ENCODE measurements at places on chromosomes 2 and 18. TPM values are rescaled to one million over a fixed set of nuclear protein-coding genes. Genes with fewer than 3 reads are reported as not detected.
A peak's percentile ranks its signal among the peaks of the same experiment; 100 is the strongest.

GRCh38 chr2:233982421-233983121 is 65.4 kb downstream of the TRPM8 start:
- DNase-seq, result no peak
- H3K36me3 ChIP-seq, result no peaks in the 10 kb centered on the region
- peaks cover 10% of the 10 kb centered on the region for H3K4me1 ChIP-seq
- no peak overlapping the region for H3K27ac ChIP-seq
- H3K27me3 ChIP-seq, result no peaks in the 10 kb centered on the region
- no peak overlapping the region for H3K4me3 ChIP-seq

DNA sequence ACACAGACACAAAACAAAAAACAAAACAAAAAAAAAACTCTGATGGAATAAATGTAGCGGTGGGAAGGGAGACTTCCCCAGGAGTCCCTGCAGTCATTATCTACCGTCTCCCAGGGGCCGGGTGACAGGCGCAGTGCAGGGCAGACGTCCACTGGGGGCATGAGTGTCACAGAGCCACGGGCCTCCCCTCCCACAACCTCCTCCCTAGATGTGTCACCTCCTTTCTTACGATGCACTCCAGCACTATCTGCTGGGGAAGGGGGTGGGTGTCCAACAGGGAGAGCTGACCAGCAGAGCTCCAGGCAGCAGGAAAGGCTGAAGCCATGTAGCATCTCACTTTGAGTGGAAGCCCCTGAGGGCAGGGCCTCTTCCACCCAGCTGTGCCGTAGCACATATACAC is 84.5 kb downstream of the LONRF2 start:
- no peaks in the 10 kb centered on the region for H3K36me3 ChIP-seq
- no peak overlapping the region for H3K27ac ChIP-seq
- H3K4me1 ChIP-seq, result peaks cover 18% of the 10 kb centered on the region
- DNase-seq, result no peak
- no peaks in the 10 kb centered on the region for H3K27me3 ChIP-seq

GRCh38 chr2:120253021-120253882 is 600 bp downstream of the RALB start:
- peaks cover 2% of the 10 kb centered on the region for H3K36me3 ChIP-seq
- peak overlapping the region; percentile 87 for H3K4me3 ChIP-seq

GRCh38 chr2:190912726-190913125 is 32.1 kb downstream of the GLS start:
- no peak overlapping the region for H3K27ac ChIP-seq
- DNase-seq, result no peak
- H3K4me1 ChIP-seq, result peaks cover 55% of the 10 kb centered on the region
- H3K27me3 ChIP-seq, result no peaks in the 10 kb centered on the region
- H3K4me3 ChIP-seq, result no peak overlapping the region
- peaks cover 49% of the 10 kb centered on the region for H3K36me3 ChIP-seq

DNA sequence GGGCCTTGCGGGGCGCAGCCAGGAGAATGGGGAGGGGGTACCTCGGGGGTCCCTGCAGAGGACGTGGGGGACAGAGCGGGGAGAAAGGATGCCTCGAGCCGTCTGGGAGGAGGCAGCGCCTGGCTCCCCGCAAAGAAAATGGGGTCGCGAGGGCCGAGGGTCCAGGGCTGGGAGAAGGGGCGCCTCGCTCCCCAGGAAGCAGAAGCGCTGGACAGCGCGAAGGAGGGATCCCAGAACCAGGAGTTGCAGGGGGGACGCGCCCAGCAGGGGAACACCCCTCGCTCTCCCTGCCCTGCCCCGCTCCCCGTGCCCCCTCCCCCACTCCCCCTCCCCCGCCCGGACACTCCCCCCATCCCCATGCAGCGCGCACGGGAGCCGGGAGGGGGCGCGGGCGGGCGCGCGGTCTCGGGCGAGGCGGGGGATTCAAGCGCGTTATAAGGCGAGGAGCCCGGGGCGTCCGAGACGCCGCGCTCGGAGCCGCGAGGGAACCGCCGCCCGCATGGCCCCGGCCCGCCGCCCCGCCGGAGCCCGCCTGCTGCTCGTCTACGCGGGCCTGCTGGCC is at the start of gene ERFE:
ERFE (plus strand) TSS at position 462 of the 562 bp plus-strand sequence; CDS start at position 500, 38 bp downstream.
- peak within 1 kb of the TSS; percentile 62 for H3K4me3 ChIP-seq
- peaks cover 17% of the 10 kb centered on the region for H3K27me3 ChIP-seq
- peaks cover 7% of the 10 kb centered on the region for H3K4me1 ChIP-seq
- no peak within 1 kb of the TSS for H3K27ac ChIP-seq
- DNase-seq, result peak; percentile 61

DNA sequence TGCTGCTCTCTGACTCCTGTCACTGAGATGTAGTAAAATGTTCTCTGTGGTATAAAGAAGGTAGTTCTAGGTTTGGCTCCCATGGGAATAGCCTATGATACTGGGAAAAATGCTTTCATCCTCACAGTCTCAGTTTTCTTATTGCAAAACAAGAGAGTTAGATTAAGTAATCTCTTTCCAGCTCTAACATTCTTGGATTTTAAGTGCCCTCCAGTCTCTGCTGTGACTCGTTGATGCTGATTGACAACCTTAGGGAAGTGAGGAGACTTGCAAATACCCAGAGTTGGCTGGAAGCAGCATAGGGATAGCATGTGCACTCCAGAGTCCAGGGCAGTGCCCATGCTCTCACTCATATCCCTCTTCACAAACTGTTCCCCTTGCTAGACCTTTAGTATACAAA is 534.9 kb downstream of the SLC4A3 start:
- H3K4me1 ChIP-seq, result no peaks in the 10 kb centered on the region
- no peak for DNase-seq
- no peak overlapping the region for H3K4me3 ChIP-seq
- H3K27me3 ChIP-seq, result peaks cover 2% of the 10 kb centered on the region

DNA sequence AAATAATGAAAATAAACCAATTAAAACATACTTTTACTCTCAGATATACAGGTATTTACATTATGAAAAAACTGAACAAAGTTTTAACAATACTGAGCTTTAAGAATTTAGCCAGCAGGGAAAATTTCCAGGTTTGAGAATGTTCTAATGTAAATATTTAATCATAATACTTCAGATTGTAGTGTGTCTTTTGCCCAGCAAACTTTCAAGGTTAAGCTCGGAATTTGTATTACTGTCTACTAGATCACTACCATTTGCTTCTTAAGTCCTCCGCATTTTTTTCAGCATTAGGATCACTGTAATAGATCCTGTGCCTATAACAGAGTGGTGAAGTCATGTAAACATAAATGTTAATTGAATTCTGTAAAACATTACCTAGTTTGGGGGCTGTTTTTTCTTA is 52.7 kb downstream of the CFAP210 start:
- H3K27me3 ChIP-seq, result no peaks in the 10 kb centered on the region
- H3K36me3 ChIP-seq, result peaks cover 11% of the 10 kb centered on the region
- no peak overlapping the region for H3K27ac ChIP-seq
- no peak overlapping the region for H3K4me3 ChIP-seq
- no peaks in the 10 kb centered on the region for H3K4me1 ChIP-seq
- no peak for DNase-seq

PCGF1 gene
- total RNA-seq, result 24.4 TPM

IL18R1 gene
- 18.4 TPM for total RNA-seq

REEP1 gene
- total RNA-seq, result 0.19 TPM
